ENCODE measurements at places on chromosomes 2 and 18.

GRCh38 chr18:37674570-37674969 is 109.0 kb upstream of the CELF4 start:
- no peak for DNase-seq

- no peak for DNase-seq
Observed at GRCh38 chr2:46350029-46350689, 53.0 kb downstream of the EPAS1 start.

GRCh38 chr2:77479395-77479794 is 42.8 kb downstream of the LRRTM4 start:
- no peak for DNase-seq

- no peak for DNase-seq
Observed at GRCh38 chr18:23864624-23865023, 149.9 kb upstream of the TTC39C start.

GRCh38 chr2:173739006-173739405 is 226.2 kb downstream of the SP3 start:
- no peak for DNase-seq

DNA sequence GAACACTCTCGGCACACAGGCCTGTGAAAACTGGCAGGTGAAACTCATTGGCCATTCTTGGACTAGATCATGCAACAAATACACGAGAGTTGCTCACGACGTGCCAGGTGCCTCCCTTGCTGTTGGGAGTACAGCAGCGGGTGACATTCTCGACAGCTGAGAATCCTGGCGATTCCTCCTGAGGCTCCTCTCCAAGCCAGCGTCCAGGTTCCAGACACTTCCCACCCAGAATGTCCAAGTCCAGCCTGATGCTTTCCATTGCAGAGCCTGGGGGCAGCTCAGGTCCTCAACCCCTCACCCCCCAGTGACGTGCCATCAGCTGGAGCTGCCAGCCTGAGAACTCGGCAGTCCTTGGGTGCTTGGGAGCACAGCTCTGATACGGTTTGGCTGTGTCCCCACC is 124.2 kb downstream of the PXDN start:
- DNase-seq: no peak

GRCh38 chr2:20478961-20479360 is 32.1 kb downstream of the RHOB start:
- no peak for DNase-seq

DNA sequence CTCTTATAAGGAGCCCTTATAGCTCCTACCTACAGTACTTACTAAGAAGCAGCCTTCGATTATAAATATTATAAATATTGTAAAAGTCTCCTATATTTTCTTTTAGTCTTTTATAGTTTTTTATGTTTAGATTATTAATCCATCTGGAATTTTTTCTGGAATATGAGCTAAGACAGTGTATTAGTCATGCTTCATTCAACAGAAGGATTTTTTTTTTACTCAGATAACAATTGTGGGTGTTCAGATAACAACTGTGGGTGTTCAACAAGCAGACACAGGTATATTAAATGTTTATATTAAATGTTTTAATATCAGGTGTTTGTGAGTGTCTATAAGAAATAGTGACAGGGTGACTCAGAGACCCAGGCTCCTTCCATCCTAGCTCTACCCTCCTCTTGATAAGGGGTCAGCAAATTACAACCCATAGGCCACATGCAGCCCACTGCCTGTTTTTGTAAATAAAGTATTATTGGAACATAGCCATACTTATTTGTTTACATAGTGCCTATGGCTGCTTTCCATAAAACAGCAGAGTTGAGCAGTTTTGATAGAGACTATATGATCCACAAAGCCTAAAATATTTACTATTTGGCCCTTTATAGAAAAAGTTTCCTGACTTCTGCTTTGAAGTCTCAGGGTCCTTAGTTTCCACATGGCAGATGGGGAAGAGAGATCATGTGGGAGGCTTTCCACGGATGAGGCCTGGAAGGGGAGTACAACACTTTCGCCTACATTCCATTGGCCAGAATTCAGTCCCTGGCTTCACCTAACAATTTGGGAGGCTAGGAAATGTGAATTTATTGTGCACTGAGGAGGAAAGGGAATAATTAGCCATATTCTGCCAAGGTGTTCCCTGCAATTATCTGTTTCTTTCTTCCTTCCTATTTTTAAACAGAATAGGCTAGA is 4.3 kb upstream of the SPATS2L start:
- DNase-seq: no peak

DNA sequence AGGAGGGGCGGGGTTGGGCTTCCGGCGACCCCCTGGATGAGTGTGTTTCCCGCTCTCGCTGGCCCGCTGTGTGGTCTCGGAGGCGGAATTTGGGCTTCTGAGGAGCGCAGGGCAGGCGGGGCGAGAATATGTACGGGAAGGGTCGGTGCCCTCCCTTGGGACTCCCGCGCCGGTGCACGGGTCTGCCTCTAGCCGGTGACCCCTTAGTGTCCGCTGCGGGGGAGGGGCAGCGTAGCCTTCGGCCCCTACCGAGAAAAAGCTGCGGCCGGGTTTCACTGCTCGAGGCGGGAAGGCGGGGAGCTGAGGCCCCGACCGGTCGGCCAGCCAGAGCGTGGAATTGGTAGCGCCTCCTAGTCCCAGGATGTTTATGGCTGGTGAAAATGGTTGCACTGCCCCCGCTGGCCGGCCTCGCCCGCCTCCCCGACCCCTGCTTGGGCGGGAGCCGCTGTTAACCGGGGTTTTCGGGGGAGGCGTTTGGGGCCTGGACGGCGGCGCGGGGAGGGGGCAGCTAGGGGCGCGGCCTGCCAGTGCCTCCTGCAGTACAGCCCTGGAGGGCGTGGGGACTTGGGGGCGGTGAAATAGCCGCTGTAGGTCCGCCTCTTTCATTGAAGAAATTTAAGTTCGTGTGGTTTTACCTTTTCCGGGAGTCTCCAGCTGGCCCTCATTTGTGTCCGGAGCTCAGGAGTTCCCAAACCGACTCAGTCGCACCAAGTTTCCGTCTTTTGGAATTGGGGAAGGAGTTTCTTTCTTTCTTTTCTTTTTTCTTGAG is at the start of gene UGP2:
TSS of gene UGP2 (plus strand) at position 643 of the 769 bp plus-strand sequence. CDS start 290 bp downstream, outside the sequence.
- DNase-seq: peak; percentile 58

- no peak for DNase-seq
Observed at GRCh38 chr18:45666520-45666919, 51.2 kb downstream of the SLC14A2 start.

- no peak for DNase-seq
Observed at GRCh38 chr2:156867201-156867600, 390.3 kb upstream of the GALNT5 start.

- DNase-seq: no peak
Observed at GRCh38 chr2:107592280-107592624, 234.4 kb upstream of the RGPD4 start.

DNA sequence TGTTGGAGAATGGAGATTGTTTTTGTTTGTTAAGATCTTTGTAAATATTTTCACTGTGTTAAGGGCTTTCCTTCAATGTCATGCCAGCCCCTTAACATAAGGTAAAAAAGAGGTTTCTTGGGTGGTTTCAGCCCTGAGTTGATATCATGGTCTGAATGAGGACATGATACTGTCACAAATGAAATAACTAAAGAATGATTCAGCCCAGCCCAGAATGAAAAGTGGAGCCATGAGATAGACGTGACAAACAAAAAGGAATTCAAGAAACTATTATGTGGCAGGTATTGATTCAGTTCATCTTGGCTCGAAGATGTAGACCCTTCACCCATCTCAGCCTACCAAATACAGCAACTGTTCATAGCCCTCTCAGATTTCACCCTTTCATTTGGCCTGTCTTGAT is 88.6 kb upstream of the TTN start:
- DNase-seq: no peak

GRCh38 chr2:142875652-142876051 is 1.8 kb upstream of the KYNU start:
- DNase-seq: no peak

GRCh38 chr2:100554798-100555407 is 7.9 kb upstream of the PDCL3 start:
- DNase-seq: no peak

DNA sequence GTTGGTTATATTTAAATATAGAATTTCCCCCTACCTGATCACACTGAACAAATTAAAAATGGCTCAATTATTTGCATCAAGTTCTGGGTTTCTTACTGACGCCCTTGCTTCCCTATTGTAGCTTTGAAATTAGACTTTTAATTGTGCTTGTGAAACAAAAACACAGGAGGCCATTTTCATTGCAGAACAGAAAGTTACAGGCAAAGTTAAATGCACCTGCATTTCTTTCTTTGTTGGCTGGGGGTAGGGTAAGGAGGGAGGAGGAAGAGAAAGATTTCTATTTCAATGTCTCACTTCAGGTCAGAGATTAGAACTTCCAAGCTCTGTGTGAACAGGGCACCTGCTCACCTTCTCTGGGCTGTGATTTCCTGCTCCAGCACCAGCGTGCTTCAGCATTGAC is 199.6 kb downstream of the BCL11A start:
- DNase-seq: no peak

GRCh38 chr2:160715428-160715827 is 221.8 kb upstream of the RBMS1 start:
- no peak for DNase-seq

- peak; percentile 66 for DNase-seq
Observed at GRCh38 chr2:180980106-180980942, at the start of gene UBE2E3. UBE2E3 (plus strand) TSS chr2:180980605; CDS start chr2:180982043, 1,438 bp downstream.

GRCh38 chr2:216109962-216110614 is 940 bp downstream of the XRCC5 start:
- DNase-seq: no peak

DNA sequence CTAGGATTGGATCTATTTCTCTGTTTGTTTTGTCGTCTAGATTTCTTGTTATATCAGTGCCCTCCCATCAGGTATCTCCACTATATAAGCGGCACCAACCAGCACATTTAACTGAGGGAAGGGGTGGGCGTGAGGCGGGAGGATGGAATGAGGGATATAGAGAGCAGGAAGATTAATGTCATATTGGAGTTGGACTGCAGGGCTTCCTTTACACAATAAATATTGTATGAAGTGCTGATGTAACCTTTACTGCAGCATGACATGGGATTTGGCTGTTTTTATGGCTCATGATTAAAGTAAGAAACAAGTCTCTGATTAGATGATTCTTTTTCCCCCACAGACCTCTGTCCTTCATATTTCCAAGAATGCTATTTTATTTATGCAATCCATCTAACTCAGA is 54.8 kb downstream of the TMEM200C start:
- no peak for DNase-seq

GRCh38 chr2:180015951-180016709 is 9.0 kb upstream of the CWC22 start:
- no peak for DNase-seq

DNA sequence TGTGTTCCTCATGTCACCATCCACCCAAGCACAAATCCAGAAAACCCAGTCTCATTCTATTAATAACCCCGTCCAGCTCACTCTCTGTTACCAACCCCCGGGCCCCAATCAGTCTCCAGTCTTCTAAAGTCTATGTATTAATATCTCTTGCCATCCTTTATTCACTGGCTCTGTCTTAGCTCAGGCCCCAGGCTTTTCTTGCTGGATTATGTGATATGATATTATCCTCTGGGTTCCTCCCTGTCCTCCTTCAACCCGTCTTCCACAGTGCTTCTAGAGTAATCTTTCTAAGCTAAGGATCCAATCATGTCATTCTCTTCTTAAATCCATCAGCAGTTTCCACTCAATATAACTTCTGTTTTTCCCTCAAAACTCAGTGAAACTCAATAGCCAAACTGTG is 240.5 kb upstream of the OSR1 start:
- no peak for DNase-seq

DNA sequence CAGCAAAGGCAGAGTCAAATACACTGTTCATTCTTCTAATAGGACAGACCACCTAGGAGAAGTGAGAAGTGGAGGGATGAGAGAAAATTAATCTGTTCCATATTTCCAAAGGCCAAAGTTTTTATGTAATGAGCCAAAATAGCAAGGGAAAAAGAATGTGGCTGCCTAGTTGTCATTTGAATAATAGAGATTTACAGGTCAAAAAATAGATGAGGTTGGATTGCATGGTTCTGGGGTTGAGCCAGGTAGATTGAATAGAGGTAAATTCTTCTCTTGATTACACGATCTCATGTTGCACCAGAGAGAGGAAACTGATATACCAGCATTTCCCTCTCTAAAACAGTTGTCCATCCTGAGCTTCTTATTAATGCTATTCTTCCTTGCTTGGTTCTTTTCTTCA is 325.8 kb downstream of the CCDC178 start:
- no peak for DNase-seq

- no peak for DNase-seq
Observed at GRCh38 chr2:24456599-24457556, 34.2 kb upstream of the NCOA1 start.

- DNase-seq: no peak
Observed at GRCh38 chr2:10501980-10502802, 54.1 kb upstream of the ODC1 start.

GRCh38 chr2:99572373-99573164 is 82.8 kb upstream of the REV1 start:
- DNase-seq: no peak

- no peak for DNase-seq
Observed at GRCh38 chr2:168851674-168852320, 38.4 kb downstream of the SPC25 start.

DNA sequence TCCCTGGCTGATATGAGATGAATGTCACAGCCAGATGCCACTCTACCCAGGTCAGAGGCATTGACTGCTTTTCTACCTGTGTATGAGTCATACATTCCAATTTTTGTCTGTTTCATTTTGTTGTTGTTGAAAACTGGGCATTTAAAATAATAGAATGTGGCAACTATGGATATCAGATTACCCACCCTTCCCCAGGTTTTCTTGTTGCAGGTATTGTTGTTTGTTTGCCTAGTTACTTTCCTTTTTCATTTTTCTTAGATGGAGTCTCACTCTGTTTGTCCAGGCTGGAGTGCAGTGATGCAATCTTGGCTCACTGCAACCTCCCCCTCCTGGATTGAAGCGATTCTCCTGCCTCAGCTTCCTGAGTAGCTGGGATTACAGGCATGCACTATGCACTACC is 70.2 kb downstream of the LRRC30 start:
- no peak for DNase-seq

DNA sequence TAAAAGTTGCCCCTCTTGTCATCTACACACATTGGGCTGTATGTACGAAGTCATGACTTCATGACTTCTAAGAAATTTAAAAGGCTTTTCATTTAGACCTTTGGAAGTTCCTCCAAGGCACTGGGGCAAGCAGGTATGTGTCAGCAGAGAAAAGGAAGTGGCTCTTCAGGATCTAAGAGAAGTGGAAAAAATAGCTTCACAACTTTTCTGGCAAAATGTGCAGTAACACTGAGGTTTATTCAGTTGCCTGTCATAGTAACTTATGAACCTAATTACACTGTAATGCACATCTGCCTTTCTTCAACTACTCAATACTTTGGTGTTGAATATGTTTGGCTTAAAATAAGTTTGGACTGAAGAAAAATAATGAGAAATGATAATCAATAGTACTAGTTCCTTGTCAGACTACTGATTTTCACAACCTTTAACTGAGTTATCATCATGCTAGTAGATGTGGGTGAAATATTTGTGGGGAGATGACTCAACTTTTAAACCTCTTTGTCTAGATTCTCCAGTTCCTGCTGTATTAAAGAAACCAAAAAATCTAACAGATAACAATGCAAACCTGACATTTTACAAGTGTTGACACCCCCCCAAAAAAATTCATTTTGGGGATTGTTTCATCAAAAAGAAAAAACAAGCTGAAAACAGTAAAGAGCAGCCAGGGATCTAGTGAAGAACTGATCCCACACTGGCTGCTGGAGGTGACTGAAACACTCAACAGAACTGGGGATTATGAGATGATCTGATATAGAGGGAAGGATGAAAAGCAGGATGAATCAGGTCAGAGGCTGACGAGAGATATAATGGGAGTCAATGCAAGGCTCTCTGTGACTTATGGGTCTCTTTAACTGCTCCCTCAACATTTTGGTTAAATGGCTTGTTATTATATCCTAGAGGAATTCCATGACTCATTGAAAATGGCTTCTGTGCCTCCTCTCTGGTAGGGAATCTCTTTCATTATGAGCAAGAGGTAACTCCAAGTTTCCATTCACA is 84.6 kb downstream of the COLEC12 start:
- no peak for DNase-seq

All from GM18507 (cell line).